ENCODE measurements at places on chromosomes 4 and X.
A peak's percentile ranks its signal among the peaks of the same experiment; 100 is the strongest.

GRCh38 chr4:174999407-174999806 lies 81.2 kb downstream of the ADAM29 start:
- DNase-seq, result no peak

GRCh38 chr4:83340692-83341343 lies 6.2 kb upstream of the HPSE start:
- no peak for DNase-seq

DNA sequence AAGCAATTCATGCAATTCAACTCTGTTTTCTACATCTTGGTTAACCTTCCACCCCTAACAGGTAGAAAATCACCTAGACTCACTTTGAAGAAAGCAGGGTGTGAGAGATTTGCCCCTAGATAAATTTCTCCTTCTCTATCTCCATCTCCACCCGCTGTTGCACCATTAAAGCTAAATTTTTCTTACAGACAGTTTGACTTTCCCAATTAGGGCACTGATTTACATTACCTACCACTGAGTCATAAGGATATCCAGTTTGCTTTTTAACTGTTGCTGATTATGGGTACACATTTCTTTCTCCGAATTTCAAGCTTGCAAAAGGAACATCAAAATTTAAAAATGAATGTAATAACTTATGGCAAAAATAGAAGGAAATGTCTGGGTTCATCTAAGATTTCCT lies 13.0 kb downstream of the SLC7A11 start:
- no peak for DNase-seq

DNA sequence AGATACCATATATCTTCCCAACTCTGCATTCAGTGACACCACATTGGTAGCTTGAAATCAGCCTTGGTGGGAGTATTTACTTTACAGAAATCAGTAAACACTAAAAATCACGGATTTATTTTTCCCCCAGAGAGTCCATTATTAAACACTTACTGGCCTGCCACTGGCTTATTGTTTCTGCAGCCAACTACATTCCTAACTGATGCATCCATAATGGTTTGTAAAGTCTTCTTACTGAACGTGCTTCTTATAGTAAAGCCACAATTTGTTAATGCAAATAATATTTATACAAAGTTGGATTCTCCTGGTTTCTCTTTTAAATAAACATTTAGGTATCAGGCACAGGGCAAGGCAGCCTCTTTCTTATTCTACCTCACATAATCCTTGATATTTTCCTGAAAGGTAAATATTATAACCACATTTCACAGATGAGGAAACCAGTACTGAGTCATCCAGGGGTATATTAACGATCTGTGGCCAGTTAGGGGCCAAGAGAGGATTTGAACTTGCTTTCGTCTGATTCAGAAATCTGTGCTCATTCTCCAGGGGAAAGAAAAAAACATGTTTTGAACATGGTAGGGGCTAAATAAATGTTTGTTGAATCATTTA lies 136.5 kb downstream of the RAB28 start:
- DNase-seq, result no peak

DNA sequence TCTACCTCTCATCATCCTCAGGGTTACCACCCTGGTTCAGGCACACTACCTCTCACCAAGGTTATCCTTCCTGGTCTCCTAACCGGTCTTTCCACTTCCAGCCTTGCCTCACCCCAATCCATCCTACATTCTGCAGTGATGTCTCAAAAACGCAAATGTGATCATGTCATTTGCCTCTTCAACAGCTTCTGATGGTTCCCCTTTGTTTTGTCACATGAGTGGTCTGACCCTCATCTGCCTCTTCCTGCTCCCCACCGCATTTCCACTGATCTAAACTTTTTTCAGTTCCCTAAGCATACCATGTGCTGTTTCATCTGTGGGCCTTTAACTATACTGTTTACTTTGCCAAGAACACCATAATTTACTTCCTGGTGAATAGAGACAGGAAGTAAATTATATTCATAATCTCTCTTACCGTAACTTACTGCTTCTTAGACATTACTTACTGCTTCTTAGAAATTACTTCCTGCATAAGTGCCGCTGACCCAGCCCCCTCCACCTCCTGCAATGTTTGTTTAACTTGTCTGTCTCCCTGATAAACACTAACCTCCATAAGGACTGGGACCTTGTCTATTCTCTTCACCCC lies 27.1 kb upstream of the NSUN7 start:
- DNase-seq, result no peak

- DNase-seq, result no peak
These were observed 72.2 kb upstream of the PPP3CA start for GRCh38 chr4:101419336-101420135.

DNA sequence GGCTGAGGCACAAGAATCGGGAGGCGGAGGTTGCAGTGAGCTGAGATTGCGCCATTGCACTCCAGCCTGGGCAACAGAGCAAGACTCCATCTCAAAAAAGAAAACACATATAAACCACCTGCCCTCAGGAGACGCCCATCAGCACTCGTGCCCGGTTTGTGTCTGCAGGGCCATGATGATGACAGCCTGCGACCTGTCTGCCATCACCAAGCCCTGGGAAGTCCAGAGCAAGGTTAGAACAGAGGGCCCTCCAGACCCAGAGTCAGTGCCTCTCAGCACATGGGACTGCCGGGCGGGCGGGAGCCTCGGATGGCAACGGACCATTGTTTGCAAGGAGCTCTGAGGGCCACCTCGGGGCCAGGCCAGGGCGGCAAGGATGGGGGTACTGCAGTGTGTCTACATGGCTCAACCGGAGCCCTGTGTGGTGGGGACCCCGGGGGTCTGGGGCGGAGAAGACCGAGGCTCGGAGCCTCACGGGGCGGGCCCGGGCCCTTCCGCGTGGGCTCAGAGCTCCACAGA lies 9.3 kb downstream of the ATP5ME start:
- peak; percentile 58 for DNase-seq

GRCh38 chr4:189765736-189766135 lies 174.9 kb upstream of the FRG1 start:
- DNase-seq, result no peak

DNA sequence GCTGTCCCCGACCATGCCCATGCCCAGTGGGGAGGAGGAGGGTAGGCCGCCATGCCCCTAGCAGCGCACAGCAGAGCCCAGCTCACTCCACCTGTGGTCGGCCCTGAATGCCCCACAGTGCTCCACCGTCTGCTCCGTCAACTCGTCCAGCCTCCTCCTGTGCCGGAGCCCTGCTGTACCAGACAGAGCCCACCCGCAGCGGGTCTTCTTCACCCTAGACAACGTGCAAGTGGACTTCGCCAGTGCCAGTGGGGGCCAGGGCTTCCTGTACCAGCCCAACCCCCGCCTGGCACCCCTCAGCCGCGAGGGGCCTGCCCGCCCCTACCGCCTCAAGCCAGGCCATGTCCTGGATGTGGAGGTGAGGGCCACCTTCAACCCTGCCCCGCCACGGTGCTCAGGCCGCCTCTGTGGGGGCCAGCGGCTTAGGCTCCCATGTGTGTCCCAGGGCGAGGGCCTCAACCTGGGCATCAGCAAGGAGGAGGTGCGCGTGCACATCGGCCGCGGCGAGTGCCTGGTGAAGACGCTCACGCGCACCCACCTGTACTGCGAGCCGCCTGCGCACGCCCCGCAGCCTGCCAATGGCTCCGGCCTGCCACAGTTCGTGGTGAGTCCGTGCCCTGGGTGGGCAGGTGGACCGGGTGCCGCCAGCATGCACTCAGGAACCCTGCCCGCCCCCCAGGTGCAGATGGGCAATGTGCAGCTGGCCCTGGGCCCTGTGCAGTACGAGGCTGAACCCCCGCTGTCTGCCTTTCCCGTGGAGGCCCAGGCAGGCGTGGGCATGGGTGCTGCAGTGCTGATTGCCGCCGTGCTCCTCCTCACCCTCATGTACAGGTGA lies 6.9 kb upstream of the SRPK3 start:
- DNase-seq, result peak; percentile 67

DNA sequence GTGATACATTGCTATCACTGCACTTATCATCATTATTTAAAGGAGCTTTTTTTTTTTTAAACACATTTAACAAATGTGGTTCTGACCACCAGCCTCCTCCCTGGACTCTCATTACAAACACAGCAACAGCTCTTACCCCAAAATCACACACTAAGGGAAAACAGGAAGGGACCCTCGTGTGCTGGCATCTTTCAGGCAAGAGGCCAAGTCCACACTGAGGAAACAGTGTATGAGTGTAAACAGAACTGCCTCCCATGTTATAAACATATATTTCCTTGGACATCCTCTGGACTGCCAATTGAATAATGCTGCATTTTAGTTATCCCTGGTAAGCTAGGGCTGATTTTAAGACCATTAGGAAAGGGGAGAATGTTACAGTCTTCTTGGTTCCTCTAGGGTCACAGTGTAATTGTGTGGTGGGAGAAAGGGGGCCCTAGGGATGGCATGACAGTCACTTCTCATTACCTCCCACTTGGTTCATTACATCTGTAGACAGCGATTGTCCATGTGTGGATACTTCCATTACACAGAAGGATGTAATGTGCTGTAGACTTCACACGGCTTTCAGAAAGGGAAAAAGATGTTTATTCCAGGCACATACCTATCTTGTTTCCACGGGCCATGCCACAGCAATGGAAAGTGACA lies 244.6 kb upstream of the TET2 start:
- DNase-seq, result no peak

DNA sequence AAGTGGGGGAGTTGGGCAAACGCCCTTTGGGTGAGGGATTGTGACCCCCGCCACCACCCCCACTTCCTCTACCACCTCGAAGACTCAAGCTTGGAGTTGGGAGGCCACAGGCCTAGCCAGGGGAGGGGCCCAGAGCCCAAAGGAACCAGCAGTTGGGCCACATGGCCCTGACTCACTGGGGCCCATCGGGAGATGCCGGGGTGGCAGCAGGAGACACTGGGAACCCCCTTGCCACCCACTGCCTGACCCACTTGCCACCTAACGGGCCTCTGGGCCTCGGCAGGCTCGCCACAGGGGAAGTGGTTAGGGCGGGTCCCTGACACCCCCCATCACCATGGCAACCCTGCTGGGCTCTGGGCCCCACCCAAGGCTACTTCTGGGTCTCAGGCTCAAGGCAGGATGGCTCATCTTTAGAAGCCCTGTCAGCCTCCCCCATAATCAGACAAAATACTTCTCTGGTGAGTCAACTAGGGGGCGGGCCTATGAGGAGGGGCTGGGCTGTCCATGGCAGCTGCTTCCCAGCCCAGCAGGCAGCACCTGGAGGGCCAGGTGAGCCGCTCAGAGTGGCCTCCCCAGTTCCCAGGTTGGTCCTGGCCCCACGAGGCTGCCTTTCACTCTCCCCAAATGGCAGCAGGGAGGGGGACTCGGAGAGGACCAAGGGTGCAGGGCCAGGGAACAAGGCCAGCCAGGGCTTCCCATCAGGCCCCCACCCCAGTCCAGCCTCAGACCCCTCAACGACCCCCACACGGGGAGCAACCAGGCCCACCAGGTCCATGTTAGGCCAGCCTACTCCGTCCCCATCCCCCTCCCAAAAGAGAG lies 5.6 kb downstream of the FLNA start:
- DNase-seq, result peak; percentile 92

DNA sequence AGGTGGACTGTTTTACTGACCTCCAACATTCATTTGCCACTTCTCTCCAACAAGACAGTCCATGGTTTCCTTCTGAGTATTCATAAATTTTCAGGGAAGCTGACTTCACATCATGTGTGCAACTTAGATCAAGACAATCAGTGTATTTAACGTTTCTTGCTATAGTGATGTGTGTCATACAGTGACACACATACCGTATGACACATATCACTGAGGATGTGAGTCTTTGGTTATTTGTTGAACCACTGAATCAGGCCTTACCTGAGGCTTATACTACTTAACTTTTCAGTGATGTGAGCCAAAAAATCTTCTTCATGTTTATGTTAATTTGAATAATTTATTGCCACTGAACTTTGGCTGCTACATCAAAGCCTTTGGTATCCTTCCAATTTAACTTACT lies 166.8 kb downstream of the BMPR1B start:
- no peak for DNase-seq

- DNase-seq, result no peak
These were observed 307.5 kb upstream of the SLIT2 start for GRCh38 chr4:19944251-19944650.

DNA sequence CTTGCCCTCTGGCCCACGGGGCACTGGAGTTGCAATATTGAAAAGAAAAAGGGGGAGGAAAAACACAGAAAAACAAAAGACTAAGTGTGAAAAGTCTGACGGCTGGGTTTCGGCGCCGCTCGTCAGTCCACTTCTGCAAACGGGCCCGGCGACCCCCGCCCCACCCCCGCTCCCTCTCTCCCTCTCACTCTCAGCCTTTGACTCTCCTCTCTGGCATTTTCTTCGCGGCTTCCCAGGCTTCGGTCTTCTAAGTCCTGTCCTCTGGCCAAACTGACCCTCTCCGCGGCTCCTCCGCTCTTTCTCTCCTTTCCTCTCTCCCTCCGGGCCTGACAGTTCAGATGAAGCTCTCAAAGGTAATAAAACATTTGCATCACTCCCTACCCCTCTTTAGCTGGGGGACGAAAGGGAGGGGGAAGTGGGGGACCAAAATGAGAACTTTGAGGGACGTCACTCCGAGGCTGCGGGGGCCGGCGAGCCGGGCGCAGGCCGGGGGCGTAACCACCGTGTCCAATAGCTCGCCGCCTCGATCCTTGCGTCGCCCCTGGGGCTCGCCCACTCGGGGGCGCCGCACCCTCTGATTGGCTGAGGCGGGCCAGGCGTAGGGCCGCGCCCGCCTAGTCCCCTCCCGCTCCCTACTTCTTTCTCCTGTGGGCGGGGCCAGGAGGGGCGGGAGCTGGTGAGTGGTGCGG lies at the start of gene NKX6-1:
NKX6-1 (minus strand) TSS at position 358 of the 689 bp plus-strand sequence. CDS start 1,064 bp downstream, outside the sequence.
- DNase-seq, result no peak

DNA sequence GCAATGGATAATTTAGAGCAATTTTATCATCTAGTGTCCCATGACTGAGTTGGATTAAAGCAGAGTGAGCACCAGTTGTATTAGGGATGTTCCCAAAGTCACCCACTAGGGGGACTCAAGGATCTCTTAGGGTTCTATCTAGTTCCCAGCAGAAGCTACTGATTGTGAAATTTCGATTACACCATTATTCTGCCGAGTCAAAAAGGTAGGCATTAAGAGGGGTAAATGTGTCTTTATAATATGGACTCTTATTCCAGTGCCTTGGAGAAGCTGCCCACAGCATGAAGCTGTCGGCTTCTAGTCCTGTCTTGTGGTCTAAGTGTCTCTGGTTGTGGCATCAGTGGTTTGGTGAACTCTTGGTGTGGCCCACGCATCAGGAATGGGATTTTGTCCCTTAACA lies 53.3 kb downstream of the RGS12 start:
- no peak for DNase-seq

- DNase-seq, result no peak
These were observed 356.2 kb downstream of the GRIA2 start for GRCh38 chr4:157576671-157577217.

GRCh38 chr4:121189326-121190215 lies 25.4 kb upstream of the TNIP3 start:
- DNase-seq, result no peak

GRCh38 chrX:153668423-153669173 lies 5.0 kb downstream of the PNCK start:
- peak; percentile 57 for DNase-seq
